ENCODE measurements at places on chromosomes 2 and 18.

- DNase-seq: no peak
Measured at GRCh38 chr18:77872166-77872565, 622.5 kb downstream of the GALR1 start.

DNA sequence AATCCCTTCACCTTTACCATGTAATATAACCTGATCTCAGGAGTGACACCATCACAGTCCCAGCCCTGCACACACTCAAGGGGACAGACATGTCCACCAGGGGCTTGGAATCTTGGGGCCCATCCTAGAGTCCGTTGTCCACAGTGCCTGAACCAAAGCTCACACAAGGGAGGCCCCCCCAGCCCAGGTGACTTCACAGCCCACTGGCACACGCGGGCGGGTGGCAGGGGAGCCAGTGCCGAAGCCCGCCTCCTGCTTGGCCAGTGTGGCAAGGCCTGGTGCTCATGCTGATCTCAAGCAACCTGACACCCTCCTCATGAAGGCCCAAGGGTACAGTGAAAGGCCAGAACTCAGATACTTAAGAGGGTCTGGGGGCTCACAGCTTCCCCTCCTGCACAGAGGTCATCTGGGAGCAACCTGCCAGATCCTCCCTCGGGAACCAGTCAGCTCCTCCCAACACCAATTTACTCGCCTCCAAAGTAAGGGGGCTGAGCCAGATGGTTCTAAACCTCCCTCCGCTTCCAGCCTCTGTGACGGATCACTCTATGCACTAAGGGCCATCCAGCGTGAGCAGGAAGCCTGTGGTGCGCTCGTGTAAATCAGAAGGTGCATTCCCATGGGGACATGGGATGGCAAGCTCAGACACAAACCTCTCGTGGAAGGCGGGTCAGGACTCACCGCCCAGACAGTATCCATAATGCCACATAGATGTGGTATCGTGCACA is 3.2 kb upstream of the RAB17 start:
- DNase-seq: no peak

- DNase-seq: no peak
Measured at GRCh38 chr2:40101131-40101575, 322.1 kb upstream of the THUMPD2 start.

- no peak for DNase-seq
Measured at GRCh38 chr2:191611614-191612013, 66.3 kb upstream of the NABP1 start.

DNA sequence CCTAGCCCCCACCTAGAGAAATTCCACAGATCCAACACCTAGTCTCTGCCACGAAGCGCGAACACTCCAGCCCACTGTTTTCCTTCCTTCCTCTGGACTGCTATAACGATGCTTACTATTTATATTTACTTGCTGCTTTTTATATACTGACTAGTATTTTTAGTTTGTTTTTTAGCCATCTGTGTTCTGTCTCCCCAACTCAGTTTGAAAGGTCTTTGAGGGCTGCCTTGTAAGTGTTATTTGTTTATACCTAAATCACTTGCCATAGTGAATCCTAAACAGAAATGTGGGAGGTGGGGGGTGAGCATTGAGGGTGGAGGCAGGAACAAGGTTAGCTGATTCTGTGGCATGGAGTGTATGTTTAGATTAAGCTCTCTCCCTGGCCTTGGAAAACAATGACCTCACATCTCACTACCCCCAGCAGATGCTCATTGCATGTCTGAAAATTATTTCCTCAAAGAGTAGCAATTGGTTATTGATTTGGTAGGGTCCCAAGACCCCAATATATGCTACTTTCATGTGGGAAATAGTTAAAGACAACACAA is 1.1 kb upstream of the NCKAP5 start:
- no peak for DNase-seq

- DNase-seq: no peak
Measured at GRCh38 chr18:74172697-74173433, 24.5 kb downstream of the TIMM21 start.

DNA sequence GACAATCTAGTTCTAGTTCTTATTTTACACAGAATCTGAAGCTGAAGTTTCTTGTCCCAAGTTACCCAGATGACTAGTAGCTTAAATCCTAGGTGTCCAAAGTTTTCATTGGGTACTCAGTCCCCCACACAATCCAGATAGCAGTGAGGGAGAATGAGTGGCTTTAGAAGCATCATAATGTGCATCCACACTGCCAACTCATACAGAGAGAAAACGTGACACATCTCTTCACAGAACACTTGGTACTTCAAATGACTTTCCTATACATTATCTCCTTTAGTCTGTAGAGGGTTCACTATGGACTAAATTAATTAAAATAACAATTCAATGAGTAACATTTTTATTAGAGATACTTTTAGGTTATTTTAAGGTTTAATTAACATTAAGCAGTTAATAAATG is 45.2 kb downstream of the STRADB start:
- DNase-seq: no peak

- no peak for DNase-seq
Measured at GRCh38 chr2:112168422-112169124, 30.4 kb downstream of the FBLN7 start.

DNA sequence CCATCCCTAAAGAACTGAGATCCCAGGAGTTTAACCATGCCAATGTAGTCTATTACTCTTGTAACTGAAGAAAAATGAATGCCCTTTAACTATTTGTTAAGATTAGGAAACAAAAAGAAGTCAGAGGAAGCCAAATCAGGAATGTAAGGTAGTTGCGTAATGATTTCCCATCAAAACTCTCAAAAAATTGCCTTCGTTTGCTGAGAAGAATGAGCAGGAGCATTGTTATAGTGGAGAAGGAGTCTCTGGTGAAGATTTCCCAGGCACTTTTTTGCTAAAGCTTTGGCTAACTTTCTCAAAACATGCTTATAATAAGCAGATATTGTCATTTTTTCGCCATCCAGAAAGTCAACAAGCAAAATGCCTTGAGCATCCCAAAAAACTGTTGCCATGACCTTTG is 224.0 kb upstream of the SIX2 start:
- DNase-seq: no peak

DNA sequence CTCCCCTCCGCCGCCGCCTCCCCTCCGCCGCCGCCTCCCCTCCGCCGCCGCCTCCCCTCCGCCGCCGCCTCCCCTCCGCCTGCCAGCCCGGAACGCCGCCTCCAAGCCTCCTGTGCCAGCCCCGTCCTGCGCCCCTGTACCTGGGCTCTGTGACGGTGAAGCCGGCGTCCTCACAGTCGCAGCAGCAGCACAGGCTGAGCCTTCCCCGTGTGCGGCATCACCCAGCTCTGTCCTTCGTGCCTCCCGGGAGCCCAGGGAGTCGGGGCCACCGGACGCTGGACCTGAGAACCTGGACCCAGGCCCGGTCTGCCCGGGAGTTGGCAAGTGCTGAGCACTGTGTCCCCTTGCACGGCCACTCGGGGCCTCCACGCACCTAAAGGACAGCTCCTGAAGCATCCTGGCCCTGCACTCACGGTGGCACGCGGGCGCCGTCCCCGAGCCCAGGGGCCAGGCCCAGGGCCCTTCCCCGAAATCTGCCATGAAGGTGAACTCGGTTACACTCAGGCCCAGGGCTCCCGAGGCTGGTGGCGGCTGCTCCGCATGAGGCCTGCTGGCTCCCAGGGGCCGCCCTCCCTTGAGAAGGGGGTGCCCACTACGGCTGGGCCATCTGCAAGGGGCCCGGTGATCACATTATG is 32.9 kb downstream of the RTP5 start:
- DNase-seq: no peak

DNA sequence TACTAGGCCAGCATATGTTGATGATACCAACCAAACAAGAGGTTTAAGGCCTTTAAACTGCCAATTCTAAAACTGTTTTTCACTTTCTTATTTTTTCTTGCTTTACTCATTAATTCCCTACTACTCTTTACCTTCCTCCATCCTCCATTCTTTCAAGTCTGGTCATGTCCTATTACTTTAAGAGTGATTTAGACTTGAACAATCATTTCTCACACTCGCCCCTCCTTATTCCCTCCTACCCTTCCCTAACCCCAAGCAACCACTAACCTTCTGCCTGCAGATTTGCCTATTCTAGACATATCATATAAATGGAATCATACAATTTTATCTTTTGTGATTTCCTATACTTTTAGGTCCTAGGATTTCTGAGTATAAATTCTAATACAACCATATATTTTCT is 127.7 kb downstream of the USP34 start:
- no peak for DNase-seq

GRCh38 chr2:102342888-102343287 is 12.7 kb upstream of the IL18R1 start:
- no peak for DNase-seq

- no peak for DNase-seq
Measured at GRCh38 chr2:108444941-108445840, 3.8 kb upstream of the GCC2 start.

DNA sequence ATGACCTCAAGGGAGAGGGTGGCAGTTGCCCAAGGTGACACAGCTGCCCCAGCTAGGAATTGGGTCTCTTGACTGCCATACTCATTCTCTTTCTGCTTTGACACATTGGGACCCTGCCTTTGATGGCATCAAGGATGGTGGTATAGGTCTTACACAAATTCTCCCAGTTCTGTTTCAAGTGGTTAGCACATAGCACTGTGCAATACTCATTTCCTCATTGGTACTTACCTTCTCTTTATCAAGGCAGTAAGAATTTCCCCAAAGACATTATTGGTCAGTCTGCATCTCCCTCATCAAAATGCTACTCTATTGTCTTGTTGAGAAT is 35.9 kb upstream of the CCDC93 start:
- DNase-seq: no peak

- DNase-seq: no peak
Measured at GRCh38 chr18:70234667-70235459, 29.4 kb upstream of the RTTN start.

DNA sequence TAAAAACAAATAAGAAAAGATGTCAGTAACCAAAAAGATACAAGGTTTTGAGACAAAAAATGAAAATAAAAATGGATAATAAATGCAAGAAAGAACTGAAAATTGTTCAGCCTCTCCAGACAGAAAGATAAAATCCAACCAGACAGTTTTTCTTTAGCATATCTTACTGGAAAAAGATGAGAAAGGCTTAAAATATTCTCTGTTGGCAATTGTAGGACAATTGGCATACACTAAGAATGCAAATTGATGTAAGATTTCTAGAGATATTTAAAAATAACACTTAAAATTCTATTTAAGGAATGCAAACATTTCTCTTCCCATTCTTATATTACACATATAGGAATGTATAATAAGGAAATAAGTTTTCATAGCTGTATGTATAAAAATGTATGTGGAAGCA is 590.6 kb downstream of the DSC3 start:
- no peak for DNase-seq
